ENCODE measurements at places on chromosomes 4 and X. TPM values are rescaled to one million over a fixed set of nuclear protein-coding genes. Genes with fewer than 3 reads are reported as not detected.

The SMIM14 gene
- total RNA-seq: 33.7 TPM

The CRMP1 gene
- total RNA-seq: under 0.01 TPM

The NLGN3 gene
- total RNA-seq: 0.18 TPM

The LANCL3 gene
- total RNA-seq: not detected

The MAGEC1 gene
- total RNA-seq: under 0.01 TPM

The IGSF1 gene
- total RNA-seq: not detected

The GPR50 gene
- not detected for total RNA-seq

The RELL1 gene
- total RNA-seq: 93.4 TPM

The LEF1 gene
- total RNA-seq: 0.14 TPM

Measured in smooth muscle cell of bladder (primary cell).